ENCODE measurements at places on chromosomes 7 and 10. TPM values are rescaled to one million over a fixed set of nuclear protein-coding genes. Genes with fewer than 3 reads are reported as not detected.

DNA sequence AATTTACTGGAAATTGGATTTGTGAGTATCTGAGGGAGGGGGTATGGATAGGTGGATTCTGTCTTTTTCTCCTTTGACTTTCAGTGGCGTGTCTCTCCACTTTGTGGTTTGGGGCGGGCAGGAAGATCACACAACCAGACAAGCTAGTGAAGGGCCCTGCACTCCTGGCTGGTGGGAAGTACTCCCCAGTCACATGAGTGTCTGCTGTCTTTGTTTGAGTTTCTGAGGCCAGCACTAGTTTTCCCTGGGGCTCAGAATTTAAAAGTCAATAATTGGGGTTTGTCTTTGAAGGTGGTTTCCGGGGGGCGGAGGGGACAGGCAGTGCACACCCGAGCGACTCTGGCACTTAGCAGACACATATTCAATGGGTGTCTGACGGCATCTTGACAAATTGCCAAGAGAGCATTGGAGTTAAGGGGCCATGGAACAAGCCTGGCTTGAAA, 120.1 kb downstream of the WDFY4 start:
- DNase-seq, result no peak

GRCh38 chr10:47257396-47258120, 42.4 kb upstream of the GDF10 start:
- no peak for DNase-seq

DNA sequence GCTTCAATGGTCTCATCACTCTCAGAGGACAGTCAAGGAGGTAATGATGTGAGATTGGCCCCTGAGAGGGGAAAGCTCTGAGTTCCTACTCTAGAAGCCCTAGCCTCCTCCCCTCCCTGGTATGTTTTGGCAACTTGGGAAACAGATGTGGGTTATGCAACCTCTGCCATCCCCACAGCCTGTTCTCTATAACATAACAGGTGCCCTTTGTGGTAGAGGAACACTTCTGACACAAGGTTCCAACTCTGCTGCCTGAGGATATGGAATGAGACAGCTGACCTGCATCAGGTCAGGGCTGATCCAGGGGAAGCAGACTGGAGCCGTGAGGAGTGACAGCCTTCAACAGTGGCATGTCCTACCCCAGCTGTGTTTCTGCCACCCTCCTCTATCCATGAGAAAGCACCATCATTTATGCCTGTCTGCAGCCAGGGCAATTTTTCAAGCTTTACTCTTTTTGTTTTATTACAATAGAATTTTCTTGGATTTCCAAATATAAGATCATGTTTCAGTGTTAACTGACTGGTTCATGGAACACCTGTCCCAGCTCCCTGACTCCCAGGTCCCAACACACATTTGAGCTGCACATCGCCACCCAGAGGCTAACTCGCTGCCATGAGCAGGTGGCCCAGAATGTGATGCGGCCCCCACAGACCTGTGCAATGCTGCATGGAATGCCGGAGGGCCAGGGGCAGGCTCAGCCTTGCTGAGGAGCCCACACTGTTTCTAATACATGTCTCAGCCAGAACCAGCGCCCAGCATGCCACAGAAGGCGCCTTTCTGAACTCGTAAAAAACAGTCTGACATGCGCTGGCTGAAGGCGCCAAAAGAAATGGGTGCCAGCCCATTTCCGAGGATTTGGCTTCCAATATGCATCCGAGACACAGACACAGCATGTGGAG, 124.8 kb upstream of the CHST15 start:
- no peak for DNase-seq

DNA sequence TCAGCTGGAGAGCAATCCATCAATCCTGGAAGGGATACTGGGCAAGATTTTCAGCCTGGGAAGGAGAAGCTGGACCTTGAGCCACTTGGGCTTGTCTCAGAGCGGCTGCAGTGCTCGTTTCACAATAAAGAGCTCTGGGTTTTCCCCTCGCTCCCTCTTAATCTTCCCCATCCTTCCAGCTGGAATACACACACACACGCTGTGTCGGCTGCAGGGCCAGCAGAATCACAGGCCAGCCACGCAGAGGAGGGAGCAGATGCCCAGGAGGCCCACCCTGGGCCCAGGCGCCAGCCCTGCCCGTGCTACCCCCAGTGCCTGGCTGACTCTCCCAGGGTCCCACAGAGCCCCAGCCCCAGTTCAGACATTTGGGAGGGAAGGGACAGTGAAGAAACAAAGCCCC, 255.1 kb downstream of the TNS3 start:
- no peak for DNase-seq

DNA sequence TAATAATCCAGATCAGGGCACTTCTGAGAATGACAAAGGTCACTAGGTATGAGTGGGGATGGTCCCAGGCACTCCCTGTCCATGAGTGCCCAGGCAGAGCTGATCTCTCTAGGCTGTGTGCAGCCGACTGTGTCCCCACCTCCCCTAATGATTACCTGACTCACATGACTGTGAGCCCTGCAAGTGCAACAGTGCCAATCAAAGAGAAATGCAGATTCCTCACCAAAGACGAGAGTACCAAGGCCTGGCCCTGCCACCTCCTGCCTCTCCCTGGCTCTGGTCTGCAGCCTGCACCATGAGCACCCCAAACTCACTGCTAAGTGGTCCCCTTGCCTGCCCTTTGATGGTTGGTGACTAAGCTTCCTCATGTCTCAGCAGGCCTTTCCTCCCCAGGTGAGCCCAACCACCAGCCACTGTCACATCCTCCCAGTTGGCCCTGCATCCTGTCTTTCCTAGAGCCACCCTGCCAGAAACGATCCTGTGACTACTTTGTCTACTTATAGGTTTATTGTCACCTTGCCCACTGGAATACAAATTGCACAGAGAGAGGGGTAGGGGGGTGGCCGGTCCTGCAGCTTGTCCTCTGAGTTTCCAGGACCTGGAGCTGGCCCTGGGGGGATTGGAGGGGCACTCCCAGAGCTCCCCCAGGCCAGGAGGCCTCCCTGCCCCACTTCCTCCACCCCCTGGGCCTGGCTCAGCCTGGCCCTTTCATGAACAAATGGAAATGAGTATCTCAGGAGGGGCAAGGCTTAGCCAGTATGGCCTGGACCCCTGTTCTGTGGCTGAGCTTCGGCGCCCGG, 22.4 kb upstream of the GDF10 start:
- DNase-seq, result no peak

GRCh38 chr10:24536636-24537035, 187.1 kb downstream of the ARHGAP21 start:
- DNase-seq, result no peak

GRCh38 chr7:37770838-37771237, 77.6 kb upstream of the NME8 start:
- DNase-seq, result no peak

GRCh38 chr10:74548676-74549075, 277.7 kb upstream of the KAT6B start:
- DNase-seq, result no peak

- DNase-seq, result no peak
Observed at GRCh38 chr10:97042081-97042480, 143.7 kb downstream of the SLIT1 start.

GRCh38 chr10:56662765-56663447, 301.8 kb upstream of the ZWINT start:
- DNase-seq, result no peak

DNA sequence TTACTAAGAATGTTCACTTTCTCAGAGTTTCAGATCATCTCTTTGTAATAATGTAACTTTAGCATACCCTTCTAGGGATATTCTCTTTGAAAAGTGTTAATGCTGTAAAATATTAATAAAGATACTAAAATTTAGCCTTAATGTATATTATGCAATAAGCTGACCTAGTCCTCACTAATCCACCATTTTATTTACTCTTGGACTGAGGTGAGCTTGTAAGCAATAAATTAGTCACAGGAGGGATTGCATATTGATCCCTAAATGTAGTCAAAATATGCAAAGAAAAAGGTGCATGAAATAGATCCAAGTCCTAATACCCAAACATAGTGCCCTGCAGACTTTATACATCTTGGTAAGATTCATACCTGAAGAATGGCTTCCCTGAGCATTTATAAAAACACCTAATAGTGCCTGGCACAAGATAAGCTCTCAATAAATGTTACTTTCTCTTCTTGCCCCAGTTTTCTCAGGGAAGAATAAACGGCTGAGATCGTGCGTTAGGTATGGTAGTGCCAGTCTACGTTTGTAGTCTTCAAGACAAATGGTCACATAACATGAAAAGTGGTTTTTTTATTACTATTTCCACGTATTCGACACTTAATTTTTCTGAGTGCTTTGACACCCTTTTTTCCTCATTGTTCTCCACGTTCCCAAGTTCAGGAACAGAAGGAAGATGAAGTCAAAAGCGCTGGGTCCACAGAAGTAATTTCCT, 14.3 kb downstream of the INSIG1 start:
- no peak for DNase-seq

DNA sequence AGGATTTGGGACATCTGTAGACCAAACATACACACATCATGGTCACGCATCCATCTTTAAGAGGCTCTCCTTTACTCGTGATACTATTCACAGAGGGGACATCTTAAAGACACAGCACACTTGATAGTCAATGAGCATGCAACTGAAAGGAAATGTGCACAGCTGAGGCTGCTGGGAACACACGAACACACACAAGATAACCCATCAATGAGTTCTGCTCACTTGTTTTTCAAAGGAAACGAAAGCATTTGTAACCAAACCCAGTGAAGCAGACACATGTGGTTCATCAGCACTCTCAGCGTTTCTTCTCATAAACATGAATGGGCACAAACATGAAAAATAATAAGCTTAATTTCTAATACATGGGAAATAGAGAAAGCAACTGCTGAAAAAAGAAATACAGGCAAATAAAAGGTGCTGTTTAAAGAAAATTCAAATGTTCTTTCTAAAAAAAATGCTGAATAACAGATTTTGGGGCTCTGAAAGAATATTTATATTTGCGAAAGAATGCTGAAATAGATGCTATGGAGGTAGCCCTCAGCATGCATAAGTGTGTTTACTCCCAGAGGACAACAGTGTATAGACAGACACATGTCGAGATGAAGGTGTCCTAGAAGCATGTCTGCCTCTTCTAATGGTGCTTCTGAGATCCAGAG, 59.7 kb upstream of the LAMB4 start:
- DNase-seq, result no peak

Gene PLEKHS1
- not detected for total RNA-seq

Gene DDC
- total RNA-seq, result not detected

Gene SSMEM1
- not detected for total RNA-seq

Gene VSTM4
- not detected for total RNA-seq

Gene AOC1
- not detected for total RNA-seq
